IPS DF 6.9 (cell line): ENCODE measurements at places on chromosomes 12 and 14.

DNA sequence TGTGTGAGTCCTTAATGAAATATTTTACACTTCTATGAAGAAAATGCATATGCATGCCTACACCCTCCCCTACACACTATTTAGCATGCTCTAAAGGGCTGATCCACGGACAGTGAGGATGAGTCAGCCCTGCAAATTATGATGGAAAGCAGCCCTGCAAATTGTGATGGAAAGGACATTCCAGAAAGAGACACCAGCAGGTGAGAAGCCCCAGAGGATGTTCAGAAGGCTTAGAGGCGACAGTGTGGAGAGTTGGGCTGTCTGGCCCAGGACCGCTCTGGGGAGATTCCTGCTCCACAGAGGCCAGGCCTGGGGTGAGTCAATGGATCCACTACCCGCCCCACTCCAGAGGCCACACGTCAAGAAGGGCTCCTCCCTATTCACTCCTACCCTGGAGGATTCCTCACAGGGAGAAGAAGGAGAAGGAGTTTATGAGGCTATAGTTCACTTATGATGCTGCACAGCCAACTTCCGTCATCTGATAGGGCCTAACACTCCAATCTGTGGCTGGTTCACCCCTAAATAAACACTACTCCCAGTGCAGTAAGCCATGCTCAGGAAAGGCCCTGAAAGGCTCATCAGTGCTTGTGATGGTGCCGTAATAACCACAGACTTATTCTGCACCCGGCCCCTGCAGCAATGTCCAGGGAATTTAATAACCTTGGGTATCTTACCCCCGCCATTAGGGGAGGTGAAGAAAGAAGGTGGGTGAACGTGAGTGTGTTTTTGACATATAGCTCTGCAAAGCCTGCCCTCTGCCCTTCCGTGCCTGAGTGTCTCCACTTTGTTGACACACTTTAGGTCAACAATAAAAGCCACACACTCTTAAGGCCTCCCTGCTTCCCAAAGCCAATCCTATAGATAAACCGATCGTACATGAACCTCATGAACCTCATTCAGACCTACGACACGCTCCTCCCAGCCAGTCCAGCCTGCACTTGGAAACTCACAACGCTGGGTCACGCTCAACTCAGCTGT lies 46.4 kb downstream of the CLMN start:
- DNase-seq, result no peak

- no peak for DNase-seq
These were observed 188.6 kb downstream of the SLC5A8 start for GRCh38 chr12:101021442-101021841.

DNA sequence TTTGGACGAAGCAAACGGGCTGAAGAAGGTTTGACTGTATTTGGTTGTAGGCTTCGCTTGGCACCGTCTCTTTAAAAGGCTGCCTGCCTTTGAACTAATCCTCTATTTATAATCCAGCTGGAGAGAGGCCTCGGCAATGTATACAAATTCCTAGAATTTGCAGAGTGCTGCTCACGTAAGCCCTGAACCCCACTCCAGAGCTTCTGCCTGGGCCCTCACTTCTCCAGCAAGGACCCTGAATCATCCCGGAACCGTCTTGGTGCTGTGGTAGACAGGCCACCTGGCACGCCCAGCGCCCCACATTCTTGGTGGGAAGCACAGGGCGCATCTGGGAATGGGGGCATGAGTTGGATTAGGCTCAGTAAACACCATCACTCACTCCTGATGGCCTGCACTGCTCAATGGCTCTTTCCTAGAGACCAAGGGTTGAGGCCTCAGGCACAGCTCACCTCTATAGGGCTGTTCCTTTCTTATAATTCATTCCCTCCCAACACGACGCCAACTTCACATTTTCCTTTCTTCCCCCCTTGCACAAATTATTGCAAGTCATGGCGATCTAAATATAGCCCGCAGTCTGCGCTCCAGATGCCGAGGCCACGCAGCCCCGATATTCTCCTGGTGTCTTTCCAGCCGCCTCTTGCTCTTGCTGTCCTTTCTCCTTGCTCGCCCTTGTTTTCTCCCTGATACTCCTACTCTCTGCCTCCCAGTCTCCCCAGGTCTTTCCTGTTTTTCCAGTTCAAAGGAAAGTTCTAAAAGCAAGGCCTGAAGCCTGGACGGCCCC lies 141.0 kb downstream of the ZFP36L1 start:
- DNase-seq, result no peak

DNA sequence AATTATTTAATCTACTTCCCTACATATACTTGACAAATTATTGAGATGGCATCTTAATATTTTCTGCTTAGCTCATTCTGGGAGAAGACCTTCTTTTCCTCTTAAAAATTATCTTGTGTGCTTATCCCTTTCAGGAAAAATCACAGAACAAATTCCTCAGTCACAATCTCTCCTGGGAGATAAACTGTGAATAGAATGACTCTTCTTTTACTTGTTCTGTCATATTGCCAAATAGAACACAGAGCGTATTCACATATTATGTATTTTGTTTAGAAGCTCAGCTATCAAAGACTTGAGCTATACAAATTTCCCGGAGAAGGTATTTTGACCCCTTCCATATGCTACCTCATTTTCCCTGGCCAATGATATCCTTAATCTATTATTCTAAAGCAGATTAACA lies 146.7 kb downstream of the TMEM117 start:
- DNase-seq, result no peak

DNA sequence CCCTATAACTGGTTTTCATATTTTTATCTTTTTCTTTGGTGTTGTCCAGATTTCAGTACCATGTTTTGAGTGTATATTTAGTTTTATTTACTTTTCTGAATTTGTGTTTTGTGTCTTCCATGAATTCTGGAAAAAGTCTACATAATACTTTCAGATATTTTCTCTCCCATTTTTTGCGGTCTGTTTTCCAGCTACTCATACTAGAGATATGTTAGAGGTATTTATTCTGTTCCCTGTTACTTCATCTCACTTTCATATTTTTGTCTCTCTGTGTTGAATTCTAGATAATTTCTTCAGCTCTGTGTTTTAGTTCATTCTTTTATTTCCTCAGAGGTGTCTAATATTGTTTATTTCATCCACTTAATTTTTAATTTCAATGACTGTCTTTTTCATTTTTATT lies 74.2 kb downstream of the IFT81 start:
- no peak for DNase-seq

DNA sequence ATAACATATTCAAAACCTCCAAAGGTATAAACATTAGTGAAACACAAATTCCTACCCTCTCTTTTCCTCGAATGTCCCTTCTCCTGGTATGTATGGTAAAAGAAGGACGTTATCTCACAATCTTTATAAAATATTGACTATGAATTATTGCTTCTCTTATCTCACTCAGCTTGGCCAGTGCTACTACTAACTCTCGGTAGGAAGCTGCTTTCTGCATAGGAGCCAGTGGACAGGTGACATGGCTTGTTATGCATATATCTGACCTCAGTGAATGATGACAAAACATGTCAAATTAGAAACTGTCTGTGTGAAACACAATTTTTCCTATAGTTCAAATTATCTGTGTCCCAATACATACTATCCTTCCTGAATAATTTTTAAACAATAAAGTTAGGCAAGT lies 48.5 kb upstream of the FLRT2 start:
- DNase-seq, result no peak

DNA sequence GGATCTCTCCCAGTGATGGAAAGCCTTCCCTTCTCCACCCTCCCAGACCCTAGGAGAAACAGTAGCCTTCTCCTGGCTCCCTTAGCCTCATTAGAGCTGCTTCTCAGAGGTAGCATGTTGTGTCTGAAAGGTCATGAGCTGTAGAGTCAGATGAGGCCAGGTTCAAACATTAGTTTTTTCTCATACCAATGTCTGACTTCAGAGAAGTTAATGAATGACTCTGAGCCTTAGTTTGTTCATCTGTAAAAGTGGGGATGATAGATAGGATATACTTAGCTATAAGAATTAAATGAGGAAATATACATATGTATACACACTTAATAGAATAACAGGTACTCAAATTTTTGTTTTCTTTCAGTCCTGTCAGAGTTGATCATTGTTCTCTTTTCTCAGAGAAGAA lies 523 bp downstream of the SLC6A13 start:
- DNase-seq, result no peak

DNA sequence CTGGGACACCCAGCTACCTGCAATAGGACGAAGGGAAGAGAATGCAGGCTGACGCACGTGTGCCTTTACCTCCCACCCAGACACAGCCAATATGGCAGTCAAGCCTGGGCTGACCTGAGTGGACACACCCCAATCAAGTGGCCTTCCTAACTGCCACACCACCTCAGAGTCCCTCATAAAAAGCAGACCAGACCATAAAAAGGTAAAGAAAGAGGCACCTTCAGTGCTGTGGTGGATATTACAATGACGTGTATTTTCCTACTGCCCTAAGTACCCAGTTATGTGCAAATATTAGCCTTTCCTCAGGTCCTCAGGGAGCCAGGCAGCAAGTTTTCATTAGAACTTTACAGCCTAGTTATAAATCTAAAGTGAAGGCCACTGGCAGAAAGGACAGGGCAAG lies 75.8 kb downstream of the KCNK10 start:
- DNase-seq, result no peak

GRCh38 chr12:28257411-28257810 lies 67.2 kb downstream of the CCDC91 start:
- no peak for DNase-seq

GRCh38 chr12:118325081-118325480 lies 47.6 kb downstream of the TAOK3 start:
- DNase-seq, result no peak

DNA sequence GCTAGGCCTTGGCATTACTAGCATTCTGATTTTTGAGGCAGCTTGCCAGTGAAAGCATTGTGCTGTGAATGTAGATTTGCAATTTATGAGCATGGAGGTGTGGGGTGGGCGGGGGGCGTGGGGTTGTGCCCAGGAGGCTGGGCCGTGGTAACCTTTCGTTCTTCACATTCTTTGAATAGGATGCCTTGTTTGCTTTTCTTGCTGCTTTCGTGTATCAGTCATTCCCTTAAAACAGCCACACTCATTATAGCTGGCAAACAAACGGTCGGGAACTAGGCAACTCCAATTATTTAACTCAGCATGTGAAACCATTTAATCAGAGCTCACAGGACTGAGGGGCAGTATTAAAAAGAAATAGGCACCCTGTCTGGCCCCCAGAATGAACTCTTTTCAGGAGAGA lies 115.9 kb upstream of the PELI2 start:
- no peak for DNase-seq

DNA sequence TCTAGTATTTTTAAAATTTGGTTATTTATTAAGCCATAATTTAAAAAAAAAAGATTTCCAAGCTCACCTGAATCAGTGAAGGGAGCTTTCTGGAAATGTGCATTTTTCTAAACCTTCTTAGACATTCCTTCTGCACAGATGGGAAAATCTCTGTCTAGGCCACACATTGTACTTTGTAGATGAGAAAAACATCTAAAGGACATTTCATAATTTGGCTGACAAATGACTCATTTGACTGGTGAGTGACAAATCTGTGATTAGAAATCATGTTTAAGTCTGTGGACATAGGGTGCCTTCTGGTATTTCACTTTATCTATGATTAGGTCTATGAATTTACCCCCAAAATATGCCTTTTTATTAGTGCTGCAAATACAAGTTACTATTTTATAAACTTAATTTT lies 1044.9 kb upstream of the FLRT2 start:
- DNase-seq, result no peak

- no peak for DNase-seq
These were observed 57.5 kb downstream of the PTHLH start for GRCh38 chr12:27915021-27915420.
